ENCODE measurements at places on chromosomes 7 and 10. TPM values are rescaled to one million over a fixed set of nuclear protein-coding genes. Genes with fewer than 3 reads are reported as not detected.
A peak's percentile ranks its signal among the peaks of the same experiment; 100 is the strongest.

DNA sequence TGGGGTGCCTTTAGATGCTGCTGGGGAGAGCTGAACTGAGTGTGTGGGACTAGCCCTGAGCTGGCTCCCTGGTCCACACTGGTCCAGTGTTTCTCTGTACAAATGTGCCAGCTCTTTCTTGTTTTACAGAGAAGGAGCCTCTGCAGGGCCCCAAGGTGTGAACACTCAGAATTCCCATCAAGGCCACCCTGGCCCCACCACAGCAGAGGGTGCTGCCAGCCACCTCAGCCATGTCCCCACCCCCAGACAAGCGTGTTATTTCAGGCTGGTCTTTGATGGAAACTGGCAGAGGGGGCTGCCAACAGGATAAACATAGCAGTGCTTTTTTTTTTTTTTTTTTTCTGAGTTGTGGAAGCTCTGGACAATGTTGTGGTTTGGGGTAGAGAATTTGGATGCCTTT, 68.5 kb upstream of the LRRC18 start:
- no peak for DNase-seq
- no peaks in the 10 kb centered on the region for H3K36me3 ChIP-seq
- H3K4me1 ChIP-seq: no peaks in the 10 kb centered on the region
- no peak overlapping the region for H3K27ac ChIP-seq

- H3K27me3 ChIP-seq: no peaks in the 10 kb centered on the region
- H3K36me3 ChIP-seq: no peaks in the 10 kb centered on the region
- H3K4me1 ChIP-seq: no peaks in the 10 kb centered on the region
- DNase-seq: no peak
- H3K4me3 ChIP-seq: no peak overlapping the region
These were observed 307.8 kb downstream of the GPR37 start for GRCh38 chr7:124457841-124458240.

DNA sequence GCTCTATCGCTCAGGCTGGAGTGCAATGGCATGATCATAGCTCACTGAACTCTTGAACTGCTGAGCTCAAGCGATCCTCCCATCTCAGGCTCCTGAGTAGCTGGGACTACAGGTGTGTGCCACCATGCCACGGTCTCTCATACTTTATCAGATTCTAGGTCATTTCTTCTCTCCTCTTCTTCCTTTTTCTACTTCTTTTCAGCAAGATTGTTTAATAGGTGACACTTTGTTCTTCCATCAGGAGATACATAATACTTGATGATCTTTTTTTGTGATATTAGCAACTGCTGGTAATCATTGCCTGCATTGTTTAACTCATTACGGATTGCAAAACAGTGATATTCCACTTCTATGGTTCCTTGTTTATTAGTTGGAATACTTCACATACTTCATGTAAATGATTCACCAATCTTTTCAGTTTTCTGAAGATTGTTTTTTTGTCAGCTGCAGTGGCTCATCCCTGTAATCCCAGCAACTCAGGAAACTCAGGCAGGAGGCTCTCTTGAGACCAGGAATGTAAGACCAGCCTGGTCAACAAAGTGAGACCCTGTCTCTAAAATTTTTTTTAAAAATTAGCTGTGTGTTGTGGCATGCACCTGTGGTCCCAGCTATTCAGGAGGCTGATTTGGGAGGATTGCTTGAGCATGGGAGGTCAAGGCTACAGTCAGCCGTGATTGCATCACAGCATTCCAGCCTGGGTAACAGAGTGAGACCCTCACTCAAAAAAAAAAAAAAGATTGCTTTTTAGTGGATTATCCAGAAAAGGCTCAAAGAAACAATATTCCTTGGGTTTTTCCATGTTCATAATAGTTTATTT, 36.2 kb upstream of the CHST3 start:
- no peak for DNase-seq
- H3K4me1 ChIP-seq: no peaks in the 10 kb centered on the region
- H3K27me3 ChIP-seq: no peaks in the 10 kb centered on the region
- no peak overlapping the region for H3K4me3 ChIP-seq
- H3K27ac ChIP-seq: no peak overlapping the region

GRCh38 chr7:117006907-117007684, 53.8 kb downstream of the ST7 start:
- DNase-seq: no peak
- no peaks in the 10 kb centered on the region for H3K27me3 ChIP-seq
- no peaks in the 10 kb centered on the region for H3K36me3 ChIP-seq
- no peak overlapping the region for H3K27ac ChIP-seq

- DNase-seq: peak; percentile 87
- no peak overlapping the region for H3K27ac ChIP-seq
- H3K27me3 ChIP-seq: peaks cover 35% of the 10 kb centered on the region
- no peaks in the 10 kb centered on the region for H3K36me3 ChIP-seq
These were observed 642 bp upstream of the COL13A1 start for GRCh38 chr10:69801094-69801433.

DNA sequence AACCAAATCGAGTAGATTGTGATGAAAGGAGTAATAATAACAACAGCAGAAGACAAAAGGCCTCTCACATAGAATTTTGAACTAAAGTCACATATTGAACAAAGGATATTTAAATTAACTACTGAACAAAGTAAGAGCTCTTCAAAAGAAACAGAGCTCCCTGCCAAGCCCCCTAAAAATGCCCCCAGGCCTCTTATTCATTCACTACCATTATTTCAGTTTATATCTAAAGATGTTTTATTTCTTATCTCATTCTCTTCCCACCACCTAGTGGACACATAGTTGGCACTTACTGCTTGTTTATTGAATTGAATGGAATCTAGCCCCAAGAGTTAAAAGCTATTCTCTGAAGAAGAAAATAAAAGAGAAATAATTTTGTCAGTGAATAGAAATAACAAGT, 37.4 kb downstream of the VCL start:
- no peak for DNase-seq
- H3K36me3 ChIP-seq: no peaks in the 10 kb centered on the region
- H3K27me3 ChIP-seq: no peaks in the 10 kb centered on the region
- H3K27ac ChIP-seq: no peak overlapping the region
- no peak overlapping the region for H3K4me3 ChIP-seq
- H3K4me1 ChIP-seq: peaks cover 39% of the 10 kb centered on the region

- H3K4me3 ChIP-seq: no peak overlapping the region
- no peak overlapping the region for H3K27ac ChIP-seq
- no peaks in the 10 kb centered on the region for H3K27me3 ChIP-seq
- DNase-seq: peak; percentile 95
- H3K4me1 ChIP-seq: no peaks in the 10 kb centered on the region
- no peaks in the 10 kb centered on the region for H3K36me3 ChIP-seq
These were observed 76.3 kb downstream of the CLIP2 start for GRCh38 chr7:74365322-74366022.

GRCh38 chr10:3491571-3491970, 293.4 kb downstream of the KLF6 start:
- H3K4me3 ChIP-seq: no peak overlapping the region
- no peaks in the 10 kb centered on the region for H3K27me3 ChIP-seq
- no peak overlapping the region for H3K27ac ChIP-seq
- H3K36me3 ChIP-seq: no peaks in the 10 kb centered on the region

DNA sequence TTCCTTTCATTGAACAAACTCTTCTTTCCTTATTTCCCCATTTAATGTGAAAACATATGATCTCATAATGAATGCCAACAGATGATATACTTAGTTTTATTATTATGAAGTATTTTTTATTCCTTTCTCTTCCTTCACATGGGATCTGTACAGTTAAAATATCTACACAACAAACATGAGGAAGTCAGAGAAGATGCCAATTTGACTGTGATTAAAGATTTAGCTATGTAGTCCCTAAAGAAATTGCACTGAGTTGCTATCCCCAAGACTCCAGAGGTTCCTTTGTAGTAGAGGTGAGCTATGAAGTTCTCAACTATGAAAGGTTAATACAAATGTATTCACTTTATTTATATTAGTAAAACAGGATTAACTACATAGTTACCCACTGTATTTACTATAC, 60.6 kb upstream of the LRRN3 start:
- no peak overlapping the region for H3K27ac ChIP-seq
- H3K36me3 ChIP-seq: no peaks in the 10 kb centered on the region
- no peaks in the 10 kb centered on the region for H3K27me3 ChIP-seq
- no peak overlapping the region for H3K4me3 ChIP-seq

- H3K27me3 ChIP-seq: no peaks in the 10 kb centered on the region
- no peak overlapping the region for H3K27ac ChIP-seq
- no peak overlapping the region for H3K4me3 ChIP-seq
- no peaks in the 10 kb centered on the region for H3K4me1 ChIP-seq
- H3K36me3 ChIP-seq: no peaks in the 10 kb centered on the region
These were observed 129.8 kb downstream of the SEC23IP start for GRCh38 chr10:120022357-120022756.

DNA sequence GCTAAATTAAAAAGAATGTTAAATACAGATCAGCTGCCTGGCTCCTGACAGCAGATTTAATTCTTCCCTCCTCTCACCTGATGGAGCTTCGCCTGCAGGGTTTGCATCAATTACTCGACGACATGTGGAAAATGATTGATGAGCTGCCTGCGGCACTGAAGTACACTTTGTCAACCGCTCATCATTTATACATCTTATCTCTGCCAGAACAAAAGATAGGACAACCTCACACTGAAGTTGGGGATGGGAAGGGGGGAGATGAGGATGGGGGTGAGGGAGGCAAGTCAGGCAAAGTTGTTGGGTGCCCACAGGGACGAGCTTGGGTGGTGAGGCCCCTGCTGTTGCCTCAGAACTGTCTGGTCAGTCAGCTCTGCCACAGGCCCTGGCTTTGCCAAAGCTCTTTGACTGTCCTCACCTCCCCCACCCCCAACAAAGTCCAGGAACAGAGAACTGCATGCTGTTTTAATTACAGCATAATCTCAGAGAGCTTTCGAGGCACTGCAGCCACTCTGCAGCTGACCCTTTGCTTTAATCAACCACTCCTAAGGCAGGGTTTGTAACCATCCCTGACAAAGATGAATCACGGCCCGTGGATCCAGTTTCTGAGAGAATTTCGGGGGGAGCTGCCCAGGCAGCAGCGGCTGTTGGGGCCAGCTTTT, 702.3 kb downstream of the LRMDA start:
- no peak overlapping the region for H3K27ac ChIP-seq
- DNase-seq: no peak
- no peaks in the 10 kb centered on the region for H3K27me3 ChIP-seq
- no peaks in the 10 kb centered on the region for H3K4me1 ChIP-seq
- H3K36me3 ChIP-seq: no peaks in the 10 kb centered on the region

- no peaks in the 10 kb centered on the region for H3K27me3 ChIP-seq
- H3K4me3 ChIP-seq: no peak overlapping the region
- DNase-seq: no peak
- H3K27ac ChIP-seq: no peak overlapping the region
These were observed 301.3 kb downstream of the RNLS start for GRCh38 chr10:88281592-88282347.

The GSTO2 gene
- total RNA-seq: 30.7 TPM

The SMKR1 gene
- total RNA-seq: not detected

The FRMPD2 gene
- not detected for total RNA-seq

The ATE1 gene
- 24.5 TPM for total RNA-seq

The CYTH3 gene
- 15.3 TPM for total RNA-seq

The ADAM12 gene
- total RNA-seq: 0.87 TPM

Measured in GM23338 (cell line).